ENCODE measurements at places on chromosomes 16 and 17.

GRCh38 chr16:69012906-69013305, 92.5 kb upstream of the HAS3 start:
- no peaks in the 10 kb centered on the region for H3K4me1 ChIP-seq
- H3K27me3 ChIP-seq = no peaks in the 10 kb centered on the region
- no peak for DNase-seq

DNA sequence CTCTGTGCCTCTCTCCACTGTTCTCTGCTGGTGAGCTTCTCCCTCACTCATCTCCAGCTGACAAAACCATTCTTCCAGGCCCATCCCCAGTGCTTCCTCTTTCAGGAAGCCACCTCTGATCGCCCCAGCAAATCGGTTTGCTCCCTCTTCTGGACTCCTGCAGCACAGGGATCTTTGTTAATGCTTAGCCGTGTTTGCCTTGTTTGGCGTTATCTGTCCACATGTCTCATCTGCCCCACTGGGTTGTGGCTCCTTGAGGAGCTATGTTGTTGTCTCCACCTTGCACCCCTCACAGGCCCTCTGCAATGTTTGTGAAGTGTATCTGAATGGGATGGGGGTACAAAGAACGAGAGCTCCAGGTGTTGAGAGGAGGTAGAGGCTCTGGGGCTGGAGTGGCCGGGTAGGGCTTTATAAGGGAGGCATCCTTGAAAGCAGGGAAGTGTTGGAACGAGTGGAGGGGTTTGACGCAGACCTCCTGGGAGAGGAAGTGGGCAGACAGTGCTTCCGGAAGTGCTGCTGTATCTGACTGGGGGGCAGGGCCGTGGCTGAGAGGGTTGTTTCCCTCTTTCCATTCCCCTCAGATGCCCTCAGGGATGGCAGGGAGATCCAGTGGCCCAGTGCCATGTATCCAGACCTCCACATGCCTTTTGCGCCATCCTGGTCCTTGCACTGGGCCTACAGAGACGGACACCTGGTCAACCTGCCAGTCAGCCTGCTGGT, 27.8 kb downstream of the CASKIN2 start:
- DNase-seq = no peak
- no peaks in the 10 kb centered on the region for H3K4me1 ChIP-seq
- H3K27me3 ChIP-seq = no peaks in the 10 kb centered on the region
- peaks cover 6% of the 10 kb centered on the region for H3K36me3 ChIP-seq
- H3K27ac ChIP-seq = no peak overlapping the region

DNA sequence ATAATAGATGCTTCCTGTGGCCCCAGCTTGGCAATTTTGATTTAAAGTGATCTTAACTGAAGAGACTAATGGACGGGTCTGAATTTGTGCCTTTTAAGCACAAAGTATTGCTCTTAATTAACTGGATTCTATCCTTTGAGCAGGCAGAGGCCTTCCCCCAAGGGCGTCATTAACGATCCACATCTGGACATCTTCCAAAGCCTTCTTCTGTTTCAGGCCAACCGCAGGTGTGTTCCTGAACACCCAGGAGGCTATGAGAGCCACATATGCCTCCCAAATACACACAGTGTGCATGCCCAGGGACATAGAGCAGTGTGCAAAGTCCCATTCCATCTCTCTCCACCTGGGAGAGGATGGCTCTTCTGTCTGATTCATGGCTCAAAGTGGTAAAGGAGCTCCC, 42.3 kb downstream of the MAPT start:
- no peak overlapping the region for H3K4me3 ChIP-seq
- H3K27me3 ChIP-seq = no peaks in the 10 kb centered on the region
- H3K4me1 ChIP-seq = peaks cover 4% of the 10 kb centered on the region
- H3K27ac ChIP-seq = no peak overlapping the region

DNA sequence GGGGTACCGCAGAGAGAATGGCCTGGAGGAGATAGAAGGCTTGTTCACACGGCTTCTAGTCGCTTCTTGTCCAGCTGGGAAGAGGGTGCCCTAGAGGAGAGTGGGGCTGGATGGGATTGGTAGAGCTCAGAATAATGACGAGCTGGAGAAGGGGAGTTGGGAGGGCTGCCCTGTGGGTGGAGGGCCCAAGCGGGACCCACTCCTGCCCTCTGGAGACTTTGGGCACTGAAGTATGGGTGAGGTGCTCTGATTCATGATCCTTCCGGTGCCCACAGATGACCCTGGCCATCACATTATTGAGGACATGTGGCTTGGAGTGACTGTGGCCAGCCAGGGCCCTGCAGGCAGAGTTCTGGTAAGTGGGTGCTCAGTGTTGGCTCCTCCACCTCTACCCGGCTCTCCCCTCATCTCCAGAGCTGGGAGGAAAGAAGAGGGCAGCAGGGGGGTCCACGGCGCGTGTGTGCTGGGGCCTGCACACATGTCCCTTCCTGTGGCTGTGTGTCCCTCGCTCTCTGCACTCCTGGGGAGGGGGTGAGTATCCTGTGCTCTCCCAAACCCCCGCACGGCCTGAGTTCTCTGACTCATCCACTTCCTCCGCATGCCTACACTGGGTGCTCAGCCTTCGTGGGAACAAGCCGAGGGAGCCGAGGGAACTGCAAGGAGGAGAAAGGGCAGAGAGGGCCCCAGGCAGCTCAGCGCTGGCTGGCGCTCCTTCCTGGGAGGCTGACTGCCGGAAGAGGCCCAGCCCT, 8.5 kb downstream of the ITGA3 start:
- no peak overlapping the region for H3K27ac ChIP-seq
- no peak overlapping the region for H3K4me3 ChIP-seq
- no peaks in the 10 kb centered on the region for H3K36me3 ChIP-seq
- no peak for DNase-seq
- H3K4me1 ChIP-seq = no peaks in the 10 kb centered on the region

DNA sequence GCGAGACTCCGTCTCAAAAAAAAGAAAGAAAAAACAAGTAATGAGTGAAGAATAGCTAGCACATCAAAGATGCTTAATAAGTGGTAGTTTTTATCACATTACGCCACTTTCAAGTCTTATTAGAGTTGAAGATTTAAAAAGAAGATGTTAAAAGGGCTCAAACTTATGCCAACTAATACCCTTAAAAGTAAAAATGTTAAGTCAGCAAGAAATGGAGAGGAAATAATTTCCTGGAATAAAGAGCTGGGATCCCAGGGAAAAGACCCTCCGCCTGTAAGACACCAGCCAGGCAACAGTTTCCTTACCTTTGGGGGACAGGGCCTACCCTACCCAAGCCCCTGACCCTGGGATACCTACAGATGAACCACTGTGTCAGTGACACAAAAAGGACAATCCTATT, 3.6 kb downstream of the XPO6 start:
- H3K27me3 ChIP-seq = no peaks in the 10 kb centered on the region
- no peaks in the 10 kb centered on the region for H3K4me1 ChIP-seq
- peaks cover 14% of the 10 kb centered on the region for H3K36me3 ChIP-seq

DNA sequence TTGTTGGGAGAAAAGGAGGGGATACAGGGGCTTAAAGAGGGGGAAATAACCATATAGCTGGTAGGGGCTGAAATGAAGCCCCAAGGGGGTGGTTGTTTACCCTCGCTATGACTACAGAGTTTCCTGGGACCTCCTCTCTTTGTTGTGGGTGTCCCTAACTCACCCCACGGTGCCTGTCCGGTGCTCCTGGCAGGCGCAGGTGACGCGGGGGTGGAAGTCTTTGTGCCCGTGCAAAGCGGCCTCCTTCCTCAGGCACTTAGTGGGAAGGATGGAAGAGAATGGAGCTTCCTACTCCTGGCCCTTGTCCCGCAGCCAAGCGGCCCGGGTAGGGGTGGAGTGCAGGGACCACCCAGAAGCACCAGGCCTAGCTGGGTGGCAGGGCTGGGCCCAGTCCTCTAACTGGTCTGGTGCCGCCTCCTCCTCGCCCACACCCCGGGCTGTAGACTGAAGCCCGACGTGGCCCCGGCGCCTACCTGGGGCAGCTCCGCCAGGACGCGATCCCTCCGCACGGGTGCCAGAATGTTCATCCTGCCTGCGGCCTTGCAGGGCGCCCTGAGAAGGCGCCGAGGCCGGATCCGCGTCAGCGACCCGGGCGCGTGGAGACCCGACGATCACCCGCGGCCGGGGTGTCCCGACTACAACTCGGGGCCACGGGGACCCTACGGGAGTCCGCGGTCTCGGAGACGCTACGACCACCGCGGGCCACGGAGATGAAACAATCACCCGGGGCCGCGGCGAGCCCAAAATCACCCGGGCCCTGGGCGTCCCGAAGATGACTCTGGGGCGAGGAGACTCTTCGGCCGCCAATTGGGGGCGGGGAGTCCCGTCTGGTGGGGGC, 709 bp downstream of the RAB34 start:
- peaks cover 8% of the 10 kb centered on the region for H3K4me1 ChIP-seq
- peaks cover 60% of the 10 kb centered on the region for H3K36me3 ChIP-seq
- peak; percentile 55 for DNase-seq
- H3K27ac ChIP-seq = no peak overlapping the region

DNA sequence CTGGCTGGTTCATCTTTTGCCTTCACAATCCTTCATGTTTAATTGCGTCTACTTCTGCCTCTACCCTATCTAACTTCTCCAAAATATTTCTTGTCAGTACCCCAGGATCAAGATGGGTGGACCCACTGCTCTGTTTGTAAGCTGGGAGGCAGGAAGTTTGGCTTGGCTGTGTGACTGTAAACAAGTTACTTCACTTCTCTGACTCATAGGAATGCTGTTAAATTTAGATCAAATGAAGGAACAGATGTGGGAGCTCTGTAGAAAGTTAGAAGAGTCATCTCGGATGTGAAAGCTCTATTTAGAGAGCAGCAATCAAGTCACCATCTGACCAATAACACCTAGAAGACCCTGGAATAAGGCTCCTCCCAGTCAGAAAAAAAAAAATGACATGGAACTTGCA, 55.2 kb upstream of the MRTFB start:
- H3K36me3 ChIP-seq = no peaks in the 10 kb centered on the region
- no peak for DNase-seq
- H3K27me3 ChIP-seq = no peaks in the 10 kb centered on the region
- H3K27ac ChIP-seq = no peak overlapping the region

DNA sequence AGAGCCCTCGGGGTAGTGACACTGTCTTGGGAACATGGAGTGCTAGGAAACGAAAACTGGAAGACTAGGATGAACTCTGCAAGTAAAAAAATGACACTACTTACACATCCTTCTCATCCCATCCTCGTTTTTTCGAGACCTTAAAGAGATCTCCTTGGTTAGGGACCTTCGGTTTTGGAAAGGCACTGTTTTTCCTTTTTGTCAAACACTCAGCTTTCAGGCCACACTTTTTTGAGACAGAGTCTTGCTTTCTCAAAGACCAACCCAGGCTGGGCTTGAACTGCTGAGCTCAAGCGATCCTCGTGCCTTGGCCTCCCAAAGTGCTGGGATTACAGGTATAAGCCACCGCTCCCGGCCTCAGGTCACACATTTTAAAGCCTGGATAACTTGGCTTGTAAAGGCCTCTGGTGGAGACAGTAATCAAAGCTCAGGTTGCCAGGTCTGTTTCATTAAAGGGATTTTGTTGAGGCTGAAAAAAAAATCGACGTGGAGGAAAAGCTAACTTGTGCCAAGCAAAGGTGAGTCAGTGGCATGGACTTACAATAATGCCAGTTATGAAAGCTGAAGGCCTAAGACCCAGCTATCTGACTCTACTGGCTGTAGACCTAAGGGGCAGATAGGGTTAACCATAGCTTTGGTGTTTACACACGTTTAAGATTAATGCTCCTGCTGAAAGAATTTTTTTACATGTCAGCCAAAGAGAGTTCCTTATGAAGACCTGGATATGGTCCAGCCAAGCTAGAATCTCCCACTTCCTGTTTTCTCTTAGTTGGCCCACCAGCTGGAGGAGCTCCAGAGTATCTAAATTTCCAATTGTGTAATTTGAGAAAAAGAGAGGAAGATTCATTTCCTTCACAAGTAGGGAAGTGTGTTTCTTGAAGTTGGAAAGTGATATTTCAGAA, 823 bp downstream of the NBR1 start:
- no peak overlapping the region for H3K4me3 ChIP-seq
- no peak for DNase-seq
- peak overlapping the region; percentile 31 for H3K27ac ChIP-seq
- H3K4me1 ChIP-seq = no peaks in the 10 kb centered on the region

GRCh38 chr16:23786964-23787561, 32.2 kb downstream of the CHP2 start:
- no peaks in the 10 kb centered on the region for H3K27me3 ChIP-seq
- peak overlapping the region; percentile 89 for H3K27ac ChIP-seq
- peaks cover 11% of the 10 kb centered on the region for H3K4me1 ChIP-seq
- H3K4me3 ChIP-seq = peak overlapping the region; percentile 18

DNA sequence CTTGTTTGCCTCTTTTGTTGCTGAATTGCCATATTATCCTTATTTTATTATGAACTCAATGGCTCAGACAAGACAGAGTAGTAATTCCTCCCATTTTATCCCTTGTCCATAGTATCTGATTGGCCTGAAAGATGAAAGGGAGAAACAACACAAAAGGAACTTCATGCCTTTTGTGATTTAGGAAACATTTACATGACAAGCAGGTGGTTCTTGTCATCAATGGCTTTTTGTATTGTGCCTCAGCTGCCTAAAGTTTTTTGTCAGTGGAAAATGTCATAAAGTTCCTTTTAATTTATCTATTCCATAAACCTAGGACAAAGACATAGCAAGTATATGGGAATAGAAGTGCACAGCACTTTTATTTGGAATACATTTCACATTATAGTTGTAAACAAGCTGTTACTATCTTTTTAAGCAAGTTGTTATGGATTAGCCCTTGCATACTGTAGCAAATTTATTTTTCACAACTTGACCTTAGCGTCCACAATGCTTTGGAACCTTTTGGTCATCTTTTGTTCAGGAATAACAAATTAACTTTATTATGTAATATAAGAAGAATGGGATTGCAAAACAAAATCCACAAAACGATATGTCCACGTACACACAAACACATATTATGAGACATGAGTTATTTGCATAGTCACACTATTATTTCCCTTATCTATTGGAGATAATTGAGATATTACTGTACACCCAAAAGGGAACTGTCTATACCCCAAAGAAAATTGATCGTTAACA, 12.4 kb upstream of the MPHOSPH6 start:
- no peaks in the 10 kb centered on the region for H3K27me3 ChIP-seq
- H3K36me3 ChIP-seq = no peaks in the 10 kb centered on the region
- H3K4me3 ChIP-seq = no peak overlapping the region

- no peaks in the 10 kb centered on the region for H3K4me1 ChIP-seq
- H3K27ac ChIP-seq = no peak overlapping the region
- peaks cover 8% of the 10 kb centered on the region for H3K36me3 ChIP-seq
- no peaks in the 10 kb centered on the region for H3K27me3 ChIP-seq
- peak; percentile 78 for DNase-seq
Observed at GRCh38 chr17:60435244-60436167, 13.2 kb downstream of the CHCT1 start.

GRCh38 chr17:69239611-69240600, 11.3 kb upstream of the ABCA10 start:
- no peak for DNase-seq
- H3K4me3 ChIP-seq = no peak overlapping the region
- no peaks in the 10 kb centered on the region for H3K4me1 ChIP-seq
- no peaks in the 10 kb centered on the region for H3K27me3 ChIP-seq
- H3K36me3 ChIP-seq = no peaks in the 10 kb centered on the region
- no peak overlapping the region for H3K27ac ChIP-seq

DNA sequence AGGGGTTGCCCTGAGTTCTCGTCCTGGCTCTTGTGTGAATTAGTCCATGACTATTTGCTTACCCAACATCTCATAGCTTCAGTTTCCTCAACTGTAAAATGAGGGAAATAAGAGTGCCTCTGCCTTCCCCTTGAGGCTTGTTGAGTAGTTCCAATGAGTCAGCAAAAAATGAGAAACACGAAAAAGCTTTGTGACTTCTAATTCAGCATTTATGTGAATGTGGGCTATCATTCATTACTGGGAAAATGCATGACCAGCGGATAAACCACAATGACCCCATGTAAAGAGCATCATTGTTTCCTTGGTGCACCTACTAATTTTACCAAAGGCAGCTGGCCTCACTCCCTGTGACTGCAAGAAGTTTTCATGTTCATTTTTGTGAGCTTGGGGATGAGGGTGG, 374.6 kb upstream of the HSBP1 start:
- no peaks in the 10 kb centered on the region for H3K4me1 ChIP-seq
- no peaks in the 10 kb centered on the region for H3K27me3 ChIP-seq
- no peak for DNase-seq
- no peak overlapping the region for H3K4me3 ChIP-seq
- H3K27ac ChIP-seq = no peak overlapping the region
